ENCODE measurements at places on chromosomes 11 and 22.
A peak's percentile ranks its signal among the peaks of the same experiment; 100 is the strongest.

DNA sequence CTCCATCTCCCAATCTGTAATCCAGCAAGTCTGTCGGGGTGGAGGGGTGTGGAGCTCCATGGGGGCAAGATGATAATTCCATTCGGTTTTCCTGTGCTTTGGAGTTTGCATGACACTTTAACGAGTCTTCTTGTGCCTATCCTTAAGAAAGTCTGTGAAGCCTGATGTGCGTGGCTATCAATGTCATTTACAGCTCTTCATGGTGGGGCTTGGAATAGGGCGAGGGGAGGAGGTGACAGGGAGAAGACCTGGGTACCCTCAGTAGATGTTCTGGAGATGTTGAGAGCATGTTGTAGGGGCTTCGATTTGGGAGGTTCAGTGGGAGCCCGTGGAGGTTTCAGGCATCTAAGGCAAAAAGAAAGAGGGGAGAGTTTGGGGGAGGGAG is 579 bp upstream of the PHLDB1 start:
- DNase-seq, result no peak

GRCh38 chr22:36356708-36357624 is 30.8 kb downstream of the MYH9 start:
- peak; percentile 68 for DNase-seq

- DNase-seq, result no peak
These were observed 22.3 kb downstream of the ARHGAP42 start for GRCh38 chr11:100709233-100709957.

GRCh38 chr11:125211948-125212340 is 47.4 kb downstream of the PKNOX2 start:
- no peak for DNase-seq

DNA sequence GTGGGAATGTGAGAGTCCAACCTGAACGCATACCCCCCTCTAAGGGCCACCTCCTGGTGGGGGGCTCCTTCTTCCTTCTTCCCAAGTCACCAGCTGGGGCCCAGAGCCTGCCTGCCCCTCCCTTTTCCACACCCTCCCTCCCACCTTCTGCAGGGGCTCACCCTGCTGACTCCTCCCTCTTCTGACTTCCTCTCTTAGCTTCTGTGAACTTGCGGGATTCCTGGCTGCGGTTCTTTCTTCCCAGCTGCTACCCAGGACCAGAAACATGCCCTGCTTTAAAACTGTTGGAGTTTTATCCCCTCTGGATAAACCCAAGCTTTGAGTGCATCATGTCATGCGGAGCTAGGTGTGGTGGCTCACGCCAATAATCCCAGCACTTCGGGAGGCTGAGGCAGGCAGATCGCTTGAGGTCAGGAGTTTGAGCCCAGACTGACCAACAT is 10.2 kb downstream of the LRRC74B start:
- peak; percentile 52 for DNase-seq

DNA sequence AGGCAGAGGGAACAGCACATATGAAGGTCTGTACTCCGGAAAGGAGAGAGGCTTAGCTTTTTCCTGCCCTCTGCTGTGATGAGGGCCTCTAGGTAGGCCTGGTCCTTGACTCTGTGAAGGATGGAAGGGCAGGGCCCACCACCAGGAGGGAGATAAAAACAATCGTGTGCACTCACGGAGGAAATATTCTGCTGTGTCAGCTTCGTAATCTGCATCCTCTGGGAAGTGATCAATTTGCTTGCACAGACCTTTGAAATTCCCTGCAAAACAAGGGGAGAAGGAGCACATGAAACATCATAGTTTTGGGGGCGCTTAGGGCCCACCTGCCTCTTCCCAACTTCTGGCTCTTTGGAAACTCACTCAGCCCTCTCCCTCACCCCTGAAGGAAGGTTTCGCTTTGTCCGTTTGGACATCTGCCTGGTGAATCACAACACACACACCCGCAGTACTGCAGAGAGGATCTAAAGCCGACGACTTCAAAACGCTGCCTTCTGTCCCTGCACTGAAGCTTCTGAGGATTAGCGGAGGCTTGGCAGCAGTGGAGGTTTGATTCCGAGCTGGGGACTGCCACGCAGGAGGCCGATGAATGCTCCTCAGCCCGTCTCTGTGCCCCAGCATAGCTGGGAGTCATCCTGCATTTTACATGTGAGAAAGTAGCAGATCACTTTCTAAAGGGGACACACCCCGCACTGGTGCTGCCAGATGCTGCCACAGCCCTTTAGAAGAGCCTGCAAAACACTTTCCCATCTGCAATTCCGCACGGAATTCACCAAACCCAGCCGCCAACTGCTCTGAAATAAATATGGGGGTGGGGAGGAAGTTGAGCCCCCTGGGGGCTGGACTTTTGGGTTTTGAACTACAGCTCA is 58.6 kb upstream of the EIF3D start:
- no peak for DNase-seq

- DNase-seq, result no peak
These were observed 28.2 kb downstream of the HEPHL1 start for GRCh38 chr11:94049351-94049750.

GRCh38 chr11:129434641-129435498 is 59.2 kb downstream of the BARX2 start:
- DNase-seq, result no peak

DNA sequence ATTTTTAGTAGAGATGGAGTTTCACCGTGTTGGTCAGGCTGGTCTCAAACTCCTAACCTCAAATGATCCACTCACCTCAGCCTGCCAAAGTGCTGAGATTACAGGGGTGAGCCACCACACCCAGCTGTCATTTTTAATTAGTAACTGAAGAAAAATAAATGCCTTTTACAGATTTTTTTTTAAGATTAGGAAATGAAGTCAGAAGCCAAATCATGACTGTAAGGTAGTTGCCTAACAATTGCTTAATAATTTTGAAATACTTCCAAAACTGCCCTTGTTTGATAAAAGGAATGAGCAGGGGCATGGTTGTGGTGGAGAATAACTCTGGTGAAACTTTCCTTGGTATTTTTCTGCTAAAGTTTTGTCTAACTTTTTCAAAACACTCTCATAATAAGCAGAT is 98.9 kb upstream of the SLC5A12 start:
- no peak for DNase-seq

- no peak for DNase-seq
These were observed 13.7 kb downstream of the PIWIL3 start for GRCh38 chr22:24760708-24761306.

GRCh38 chr11:45361551-45361950 is 75.4 kb upstream of the SYT13 start:
- no peak for DNase-seq

- peak; percentile 90 for DNase-seq
These were observed 3.3 kb upstream of the JAML start for GRCh38 chr11:118227865-118228785.

DNA sequence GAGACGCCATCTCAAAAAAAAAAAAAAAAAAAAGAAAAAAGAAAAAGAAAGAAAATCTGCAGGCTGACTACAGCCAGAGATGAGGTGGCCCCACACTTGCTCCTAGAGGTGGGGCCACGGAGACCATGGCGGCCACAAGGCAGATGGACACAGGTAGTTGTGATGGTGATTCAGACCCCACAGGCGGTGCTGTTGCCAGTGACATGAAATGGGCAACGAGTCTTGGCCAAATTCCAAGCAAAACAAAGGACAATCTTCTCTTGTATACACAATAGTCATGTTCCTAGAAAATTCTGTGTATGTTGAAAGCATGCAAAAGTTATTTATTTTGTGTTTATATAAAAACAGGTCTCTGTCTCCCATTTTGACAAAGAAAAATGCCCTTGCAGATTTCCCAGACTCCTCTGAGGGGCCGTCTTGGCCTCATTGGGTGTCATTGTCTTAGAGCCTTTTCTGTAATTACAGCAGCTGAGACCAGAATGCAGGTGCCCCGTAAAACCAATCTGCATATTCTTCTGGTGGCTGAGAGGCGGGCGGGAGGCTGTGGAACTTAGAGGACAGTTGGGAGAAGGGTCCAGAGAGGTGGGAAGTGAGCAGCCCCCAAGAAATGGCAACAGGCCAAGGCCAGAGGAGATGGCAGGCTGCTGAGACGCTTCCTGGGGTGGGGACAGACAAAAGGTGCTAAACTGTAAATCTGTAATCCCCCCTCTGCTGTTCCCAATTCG is 22.5 kb upstream of the DAGLA start:
- DNase-seq, result no peak

DNA sequence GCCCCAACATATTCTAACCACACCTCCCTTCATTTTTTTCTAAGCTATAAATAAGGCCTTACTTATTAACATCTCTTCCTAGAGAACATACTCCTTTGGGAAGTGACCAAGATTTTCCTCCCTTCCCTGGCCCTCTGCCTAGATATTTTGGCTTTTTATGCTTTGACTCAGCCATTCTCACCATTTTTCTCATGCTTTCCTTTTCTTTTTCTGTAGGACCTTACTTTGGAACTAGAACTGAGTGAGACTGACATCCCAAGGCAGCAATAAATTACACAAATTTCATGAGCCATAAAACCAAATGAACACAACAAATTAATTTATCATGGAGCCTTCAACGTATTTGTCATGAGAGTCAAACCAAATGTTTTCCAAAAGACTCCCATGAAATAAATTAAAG is 142.7 kb upstream of the CTSC start:
- DNase-seq, result no peak

DNA sequence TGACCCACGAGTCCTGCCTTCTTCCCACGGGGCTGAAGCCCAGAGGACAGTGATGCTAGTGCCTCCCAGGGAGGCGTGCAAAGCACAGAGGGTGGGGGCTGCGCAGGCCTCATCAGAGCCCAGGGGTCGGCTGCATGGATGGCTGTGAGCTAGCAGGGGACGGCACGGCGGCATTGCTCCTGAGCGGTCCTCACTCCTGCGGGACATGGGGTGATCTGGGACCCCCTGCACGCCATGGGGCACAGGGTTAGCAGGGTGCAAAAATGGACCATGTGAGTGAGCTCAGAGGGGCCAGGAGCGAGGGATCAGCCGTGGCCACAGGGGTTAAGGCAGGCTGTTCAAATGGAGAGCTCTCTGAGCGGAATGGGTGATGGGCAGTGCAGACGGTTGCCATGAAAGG is 138.3 kb downstream of the SNX19 start:
- DNase-seq, result no peak

DNA sequence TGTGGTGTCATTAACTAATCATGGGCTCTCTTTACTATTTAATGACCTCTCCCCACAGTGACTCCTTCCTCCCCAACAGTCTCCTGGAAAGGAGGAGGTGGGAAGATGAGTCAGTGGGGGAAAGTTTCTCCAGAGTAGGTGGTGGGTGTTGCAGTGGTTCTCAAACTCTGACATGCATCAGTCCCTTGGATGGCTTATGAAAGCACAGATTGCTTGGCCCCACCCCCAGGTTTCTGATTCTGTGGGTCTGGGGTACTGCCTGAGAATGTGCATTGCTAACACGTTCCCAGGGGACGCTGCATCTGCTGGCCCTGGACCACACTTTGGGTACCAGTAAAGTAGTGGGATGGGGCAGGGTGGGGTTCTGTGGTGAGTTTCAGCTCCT is 9.8 kb downstream of the CD82 start:
- peak; percentile 67 for DNase-seq

GRCh38 chr11:62921201-62921572 is at the start of gene CHRM1:
Gene CHRM1 (minus strand): TSS chr11:62921363. CDS start chr11:62911100, 10,263 bp downstream.
- no peak for DNase-seq

DNA sequence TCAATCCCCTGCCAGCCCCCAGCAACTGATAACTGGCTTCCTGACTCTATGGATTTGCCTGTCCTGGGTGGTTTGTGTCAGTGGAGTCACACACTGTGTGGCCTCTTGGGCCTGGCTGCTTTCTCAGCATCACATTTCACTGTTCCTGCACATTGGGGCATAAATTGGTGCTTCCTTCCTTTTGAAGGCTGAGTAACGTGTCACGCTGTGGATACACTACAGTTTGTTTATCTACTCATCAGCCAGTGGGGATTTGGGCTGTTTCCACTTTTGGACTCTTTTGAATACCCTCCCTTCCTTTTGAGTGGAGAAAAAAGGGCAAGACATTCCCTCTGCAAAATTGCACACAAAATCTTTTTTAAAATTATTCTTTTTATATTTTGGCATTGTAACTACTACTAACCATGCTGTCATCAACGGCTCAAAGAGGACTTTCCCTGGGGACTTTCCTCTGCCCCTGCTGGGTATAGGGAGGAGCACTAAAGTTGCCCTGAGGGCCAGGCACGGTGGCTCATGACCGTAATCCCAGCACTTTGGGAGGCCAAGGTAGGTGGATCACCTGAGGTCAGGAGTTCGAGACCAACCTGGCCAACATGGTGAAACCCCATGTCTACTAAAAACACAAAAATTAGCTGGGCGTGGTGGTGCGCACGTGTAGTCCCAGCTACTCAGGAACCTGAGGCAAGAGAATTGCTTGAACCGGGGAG is 7.8 kb upstream of the CELSR1 start:
- peak; percentile 90 for DNase-seq

DNA sequence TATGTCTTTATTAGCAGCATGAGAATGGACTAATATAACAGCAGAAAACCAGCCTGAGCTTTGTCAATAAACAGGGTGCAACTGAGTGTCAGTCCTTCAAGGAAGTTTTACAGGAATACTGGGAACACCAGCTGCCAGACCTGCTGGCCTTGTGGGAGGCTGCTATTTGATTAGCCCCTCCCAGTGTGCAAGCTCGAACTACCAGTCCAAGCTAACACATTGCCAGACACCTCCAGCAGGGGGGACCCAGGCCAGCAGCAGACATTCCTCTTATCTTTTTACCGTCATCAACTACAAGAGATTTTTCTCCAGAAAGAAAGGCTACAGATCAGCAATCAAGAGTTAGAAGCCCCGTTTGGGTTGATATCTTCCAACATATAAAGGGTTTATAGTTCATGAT is 942.8 kb upstream of the TENM4 start:
- DNase-seq, result no peak

- DNase-seq, result peak; percentile 59
These were observed 497 bp upstream of the SYT12 start for GRCh38 chr11:67022341-67022933.

- no peak for DNase-seq
These were observed 74.4 kb upstream of the PRR5 start for GRCh38 chr22:44627521-44628139.

- DNase-seq, result no peak
These were observed 351.5 kb downstream of the TBC1D22A start for GRCh38 chr22:47113853-47114415.

DNA sequence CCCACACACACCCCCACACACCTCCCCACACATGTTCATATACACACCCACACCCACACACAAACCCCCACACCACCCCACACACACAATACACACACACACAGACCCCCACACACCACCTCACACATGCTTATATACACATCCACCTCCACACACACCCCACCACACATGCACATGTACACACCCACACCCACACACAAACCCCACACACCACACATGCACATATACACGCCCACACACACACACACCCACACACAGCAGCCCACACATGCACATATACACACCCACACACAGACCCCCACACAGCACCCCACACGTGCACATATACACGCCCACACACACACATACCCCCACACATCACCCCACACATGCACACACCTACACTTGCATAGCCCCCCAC is 29.1 kb downstream of the KCNC1 start:
- no peak for DNase-seq

GRCh38 chr11:63020671-63021291 is 5.1 kb upstream of the SLC22A8 start:
- peak; percentile 13 for DNase-seq

Data from suppressor macrophage (primary cell).